ENCODE measurements at places on chromosomes 2 and 18.

DNA sequence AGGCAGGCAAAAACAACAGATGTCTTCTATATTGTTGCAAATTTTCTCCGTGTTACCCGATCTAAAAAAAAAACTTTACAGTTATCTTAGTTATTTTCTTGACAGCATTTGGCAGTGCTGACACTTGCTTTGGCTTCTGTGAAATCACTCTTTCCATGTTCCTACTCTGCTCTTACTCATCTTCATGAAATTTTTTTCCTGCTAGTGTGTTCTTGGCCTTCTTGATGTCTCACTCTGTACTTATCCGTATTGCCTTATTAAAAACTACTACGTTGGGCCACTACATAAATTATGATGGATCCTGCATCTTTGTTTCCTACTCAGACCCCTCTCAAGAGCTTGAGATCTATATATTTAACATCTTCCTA, 134.4 kb downstream of the IKZF2 start:
- no peak for DNase-seq

DNA sequence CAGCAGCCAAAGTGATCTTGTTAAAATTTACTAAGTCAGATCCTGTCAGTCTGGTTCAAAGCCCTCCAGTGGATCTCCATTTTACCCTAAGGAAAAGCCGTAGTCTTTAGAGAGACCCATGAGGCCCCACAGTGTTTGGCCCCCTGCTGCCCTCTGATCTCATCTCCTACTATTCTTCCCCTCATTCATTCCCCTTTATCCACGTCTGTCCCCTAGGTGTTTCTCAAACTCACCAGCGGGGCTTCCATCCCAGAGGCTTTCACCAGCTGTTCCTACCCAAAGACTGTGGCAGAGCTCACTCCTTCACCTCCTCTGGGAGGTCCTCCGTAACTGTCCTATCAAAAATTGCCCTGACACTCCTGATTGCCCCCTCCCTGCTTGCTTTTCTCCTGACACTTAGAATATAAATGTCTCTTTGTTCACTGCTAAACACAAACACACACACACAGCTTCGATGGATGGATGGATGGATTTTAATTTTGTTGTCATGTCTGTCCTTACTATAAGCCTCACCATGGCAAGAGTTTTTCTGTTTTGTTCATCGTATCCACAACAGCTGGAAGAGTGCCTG, 26.1 kb downstream of the LIMS1 start:
- DNase-seq, result no peak

- no peak for DNase-seq
Measured at GRCh38 chr2:181243319-181243718, 213.9 kb upstream of the ITGA4 start.

- DNase-seq, result no peak
Measured at GRCh38 chr2:74947703-74948102, 10.7 kb upstream of the POLE4 start.

GRCh38 chr2:149702571-149702970, 115.0 kb upstream of the MMADHC start:
- no peak for DNase-seq

All from MCF 10A (cell line).